Fibroblast of villous mesenchyme (primary cell): ENCODE measurements at places on chromosomes 11 and 22. TPM values are rescaled to one million over a fixed set of nuclear protein-coding genes. Genes with fewer than 3 reads are reported as not detected.

The SMTNL1 gene
- total RNA-seq, result not detected in 2 replicates

The WNT7B gene
- total RNA-seq, result under 0.01 and 0.64 TPM in 2 replicates

The PRG2 gene
- not detected in 2 replicates for total RNA-seq

The C11orf16 gene
- not detected in 2 replicates for total RNA-seq

The MIEF1 gene
- total RNA-seq, result 26.1 and 32.8 TPM in 2 replicates

The KIF18A gene
- 11.9 and 25.0 TPM in 2 replicates for total RNA-seq
